ENCODE measurements at places on chromosomes 11 and 22.

DNA sequence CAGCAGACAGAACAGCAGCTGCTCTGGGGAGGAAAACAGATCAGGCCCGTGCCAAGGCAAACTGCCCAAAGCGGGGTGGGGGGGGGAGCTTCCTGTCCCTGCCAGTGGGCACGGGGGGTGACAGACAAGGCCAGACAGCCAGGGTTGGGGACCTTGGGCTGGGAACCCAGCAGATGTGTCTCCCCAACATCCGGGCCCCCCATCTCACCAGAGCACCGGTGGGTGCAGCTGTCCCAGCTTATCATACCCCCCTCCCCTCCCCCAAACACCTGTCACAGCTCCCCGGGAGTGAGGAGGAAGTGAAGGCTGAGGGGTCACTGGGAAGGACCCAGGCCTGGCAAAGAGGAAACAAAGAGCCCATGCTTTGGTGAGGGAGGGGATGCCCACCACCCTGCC lies 1.3 kb downstream of the PPP1R14B start:
- DNase-seq: no peak

GRCh38 chr11:123132881-123133280 lies 62.2 kb downstream of the CLMP start:
- DNase-seq: no peak

- no peak for DNase-seq
Observed at GRCh38 chr22:44693145-44693544, 8.9 kb upstream of the PRR5 start.

DNA sequence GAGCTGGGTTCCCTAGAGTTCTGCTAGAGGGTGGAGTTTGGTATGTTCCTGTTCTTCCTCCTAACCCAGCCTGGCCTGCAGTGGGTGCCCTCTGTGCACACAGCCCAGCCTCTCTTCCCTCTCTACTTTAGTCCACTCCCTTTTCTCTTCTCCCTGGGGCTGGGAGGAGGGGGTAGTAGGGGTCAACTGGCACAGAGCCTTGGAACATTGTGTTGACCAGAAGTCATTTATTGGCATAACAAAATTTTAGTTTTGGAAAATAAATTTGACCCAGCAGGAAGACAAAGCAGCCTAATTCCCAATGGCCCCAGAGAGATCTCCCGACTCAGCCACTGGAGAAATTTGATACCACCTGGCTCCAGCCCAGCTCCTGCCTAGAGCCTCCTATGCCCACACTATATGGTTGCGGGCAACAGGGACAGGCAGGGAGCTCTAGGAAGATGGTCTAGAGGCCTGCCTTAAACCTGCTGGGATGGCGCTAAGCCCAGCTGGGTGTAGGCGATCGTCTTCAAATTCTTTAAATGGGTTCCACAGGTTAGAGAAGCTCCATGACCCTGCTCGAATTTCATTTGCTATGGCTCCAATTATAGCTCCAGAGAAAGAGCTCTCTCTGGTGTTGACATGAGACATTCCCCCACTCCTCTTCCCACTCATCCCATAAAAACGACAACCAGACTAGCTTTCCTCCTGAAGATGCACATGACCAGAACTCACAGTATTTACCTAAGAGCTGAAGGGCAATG lies 9.9 kb downstream of the PCSK7 start:
- DNase-seq: no peak

GRCh38 chr22:21862386-21863245 lies 4.8 kb downstream of the MAPK1 start:
- no peak for DNase-seq

DNA sequence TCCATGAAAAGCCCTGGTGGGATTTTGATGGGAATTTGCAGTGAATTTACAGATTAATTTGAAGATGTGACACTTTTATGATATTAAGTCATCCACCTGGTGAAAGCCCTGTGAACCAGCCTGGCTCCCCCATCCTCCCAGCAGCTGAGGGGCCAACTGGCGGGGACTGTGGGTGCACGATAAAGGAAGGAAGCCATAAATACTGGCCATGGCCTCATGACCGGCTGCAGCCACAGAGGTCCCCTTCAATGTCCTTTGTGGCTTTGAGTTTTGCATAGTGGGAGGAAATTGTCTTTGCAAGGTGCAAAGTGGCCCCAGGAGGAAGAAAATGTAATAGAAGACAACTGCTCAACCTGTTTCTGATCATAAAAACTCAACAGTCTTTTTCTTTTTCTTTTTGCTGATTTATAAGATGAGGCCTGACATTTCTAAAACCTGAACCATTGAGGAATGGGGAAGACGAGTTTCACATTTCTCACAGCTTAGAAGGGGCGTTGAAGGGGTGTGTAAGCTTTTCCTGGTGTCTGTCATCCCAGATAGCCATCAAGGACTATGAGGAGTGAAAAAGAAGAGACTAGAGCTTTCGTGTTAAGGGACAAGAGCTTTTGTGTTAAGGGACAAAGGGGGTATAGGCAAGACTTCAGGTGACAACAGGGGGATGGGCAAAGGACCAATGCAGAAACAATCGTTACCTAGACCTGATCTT lies 6.3 kb upstream of the NDUFV1 start:
- DNase-seq: no peak

DNA sequence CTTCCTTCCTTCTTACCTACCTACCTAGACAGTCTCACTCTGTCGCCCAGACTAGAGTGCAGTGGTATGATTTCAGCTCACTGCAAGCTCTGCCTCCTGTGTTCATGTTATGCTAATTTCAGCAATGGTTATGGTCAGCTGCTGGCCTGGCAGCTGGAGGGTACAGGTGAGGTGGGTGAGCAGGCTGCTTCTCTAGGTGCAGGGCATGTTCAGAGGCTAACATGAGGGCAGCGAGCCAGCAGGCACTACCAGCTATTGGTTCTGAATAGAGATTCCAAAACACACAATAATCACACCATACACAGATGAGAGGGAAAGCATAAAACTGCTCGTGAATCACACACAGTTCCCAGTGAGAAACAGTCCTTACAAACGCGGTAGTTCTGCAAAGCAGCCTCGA lies 48.7 kb upstream of the RFPL3 start:
- no peak for DNase-seq

GRCh38 chr22:40676644-40677043 lies 2.6 kb upstream of the MCHR1 start:
- DNase-seq: no peak

All from NCI-H1417 treated with DMSO at 0.1 percent for 48 hours (cell line).